ENCODE measurements at places on chromosomes 6 and 20.

DNA sequence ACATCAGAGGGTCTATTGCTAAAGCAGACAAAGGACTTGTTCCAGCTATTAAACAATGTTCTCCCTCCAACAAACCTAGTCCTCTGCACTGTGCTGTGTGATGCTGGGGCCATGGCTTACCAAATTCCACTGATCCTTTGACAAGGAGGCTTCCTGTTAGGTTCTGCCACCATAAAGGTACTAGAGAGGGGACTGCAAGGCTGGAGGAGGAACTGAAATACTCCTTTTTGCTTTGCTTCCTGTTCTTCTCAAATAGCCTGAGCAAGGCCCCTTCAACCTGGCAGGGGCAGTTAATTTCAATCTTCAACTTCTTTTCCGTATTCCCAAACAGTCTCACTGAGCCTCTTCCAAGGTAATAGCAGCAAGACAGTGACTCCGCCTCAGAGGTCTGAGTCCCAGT lies 286.4 kb upstream of the IRAK1BP1 start:
- no peak for DNase-seq

DNA sequence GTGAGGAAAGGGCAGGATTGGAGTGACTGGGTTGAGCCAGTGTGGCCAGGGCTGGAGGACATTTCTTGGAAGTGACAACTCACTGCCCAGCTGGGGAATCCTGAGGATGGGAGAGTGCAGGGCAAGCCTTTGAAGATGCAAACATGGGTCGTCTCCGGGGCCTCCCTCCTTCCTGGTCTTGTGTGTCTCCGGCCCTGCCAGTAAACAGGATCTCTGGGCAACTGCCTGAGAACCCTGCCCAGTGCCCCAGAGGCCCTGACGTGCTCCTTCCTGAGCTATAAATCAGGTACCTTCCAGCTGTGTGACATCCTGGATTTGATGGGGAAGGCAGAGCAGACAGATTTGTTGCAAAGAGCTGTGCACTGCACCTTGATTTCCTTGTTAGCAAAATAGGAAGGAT lies 12.9 kb upstream of the TCF15 start:
- no peak for DNase-seq

DNA sequence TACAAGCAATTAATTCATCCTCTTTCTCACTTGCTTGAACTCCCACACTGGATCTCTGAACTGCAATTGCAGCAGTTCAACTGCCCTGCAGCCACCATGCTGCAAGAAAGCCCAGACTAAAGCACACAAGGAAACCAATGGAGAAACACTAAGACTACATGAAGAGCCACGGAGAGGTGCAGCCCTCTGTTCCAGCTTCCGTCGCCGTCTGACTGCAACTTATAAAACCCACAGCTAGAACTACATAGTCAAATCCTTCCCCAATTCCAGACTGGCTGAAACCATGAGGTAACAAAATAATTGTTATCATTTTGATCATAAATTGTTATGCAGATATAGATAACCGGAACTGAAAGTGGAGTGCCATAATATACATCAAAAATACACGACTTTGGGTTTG lies 21.1 kb upstream of the THEMIS start:
- DNase-seq, result no peak

DNA sequence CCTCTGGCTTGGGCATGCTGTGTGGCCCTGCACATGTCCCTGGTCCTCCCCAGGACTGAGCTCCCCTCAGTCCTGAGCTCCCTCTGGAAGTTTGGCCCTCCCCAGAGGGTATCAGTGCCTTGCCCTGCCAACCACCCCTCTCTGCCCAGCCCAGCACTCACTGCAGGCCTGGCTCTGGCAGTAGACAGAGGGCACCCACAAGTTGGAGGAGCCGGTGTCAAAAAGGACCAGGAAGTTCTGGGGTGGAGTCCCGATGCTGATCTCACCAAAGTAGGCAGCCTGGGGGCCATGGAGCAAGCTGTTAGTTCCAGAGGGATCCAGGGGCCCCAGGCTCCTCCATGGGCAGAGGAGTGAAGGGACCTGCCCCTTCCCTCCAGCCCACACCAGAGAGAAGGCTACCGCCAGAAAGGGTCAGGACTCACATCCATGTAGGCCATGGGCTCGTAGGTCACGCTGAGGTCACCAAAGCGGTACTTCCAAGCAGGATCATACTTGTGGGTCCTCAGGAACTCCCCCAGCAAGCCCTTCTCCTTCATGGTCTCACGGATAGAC lies 2.9 kb downstream of the PGC start:
- no peak for DNase-seq

GRCh38 chr6:7219310-7219709 lies 93.7 kb downstream of the SSR1 start:
- DNase-seq, result no peak

- no peak for DNase-seq
Measured at GRCh38 chr6:82015043-82015442, 232.5 kb downstream of the IBTK start.

DNA sequence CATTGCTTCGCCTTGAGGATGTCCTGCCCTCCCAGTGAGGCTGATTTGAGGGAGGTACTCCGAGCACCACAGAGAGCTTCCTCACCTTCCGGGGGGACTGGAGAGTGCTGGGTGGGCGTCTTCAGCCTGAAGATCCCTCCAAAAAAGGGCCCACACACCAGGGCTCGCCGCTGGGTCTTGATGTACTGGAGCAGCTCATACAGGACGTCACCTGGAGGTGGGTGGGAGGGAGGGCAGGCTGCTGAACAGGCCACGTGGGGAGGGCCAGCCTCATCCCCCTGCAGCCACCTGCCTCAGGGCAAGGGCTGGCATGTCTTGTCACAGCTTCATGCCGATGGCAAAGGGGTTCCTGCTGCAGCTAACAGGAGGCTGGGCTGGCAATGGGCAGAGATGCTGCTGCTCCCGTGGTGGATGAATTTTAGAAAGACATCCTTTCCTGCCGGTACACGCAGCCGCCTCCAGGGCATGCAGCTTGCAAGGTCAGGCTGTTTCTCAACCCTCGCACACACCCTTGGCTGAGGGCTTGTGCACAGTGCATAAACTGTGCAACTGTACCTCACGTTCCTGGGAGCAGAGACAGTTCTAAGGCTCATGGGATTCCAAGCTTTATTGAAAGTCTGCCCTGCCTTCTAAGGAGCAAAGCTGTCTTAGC lies 14.0 kb downstream of the ETV7 start:
- no peak for DNase-seq

GRCh38 chr20:1293641-1294379 lies 27.7 kb downstream of the SNPH start:
- DNase-seq, result no peak

- no peak for DNase-seq
Measured at GRCh38 chr6:137791281-137792159, 75.5 kb upstream of the TNFAIP3 start.

- no peak for DNase-seq
Measured at GRCh38 chr6:37559501-37559900, 59.8 kb upstream of the CCDC167 start.

- DNase-seq, result no peak
Measured at GRCh38 chr6:33139596-33140206, 52.6 kb downstream of the COL11A2 start.

GRCh38 chr6:142013875-142014495 lies 118.7 kb upstream of the GJE1 start:
- no peak for DNase-seq
